A549 treated with DMSO at 1 μM for 4 hours (cell line): ENCODE measurements at places on chromosomes 4 and X. TPM values are rescaled to one million over a fixed set of nuclear protein-coding genes. Genes with fewer than 3 reads are reported as not detected.

WNK3 gene
- total RNA-seq, result 0.01 TPM in 2 of 5 replicates, not detected in the others

UGT2A1 gene
- total RNA-seq, result not detected in 5 replicates

ATP11C gene
- total RNA-seq, result 8.7 to 13.6 TPM (median 10.9 TPM) in 5 replicates

LRRC66 gene
- total RNA-seq, result 0.07 to 0.18 TPM (median 0.09 TPM) in 5 replicates
